ENCODE measurements at places on chromosomes 12 and 14. TPM values are rescaled to one million over a fixed set of nuclear protein-coding genes. Genes with fewer than 3 reads are reported as not detected.

- DNase-seq: peak; percentile 46
These were observed 1.2 kb upstream of the AMIGO2 start for GRCh38 chr12:47080725-47081502.

DNA sequence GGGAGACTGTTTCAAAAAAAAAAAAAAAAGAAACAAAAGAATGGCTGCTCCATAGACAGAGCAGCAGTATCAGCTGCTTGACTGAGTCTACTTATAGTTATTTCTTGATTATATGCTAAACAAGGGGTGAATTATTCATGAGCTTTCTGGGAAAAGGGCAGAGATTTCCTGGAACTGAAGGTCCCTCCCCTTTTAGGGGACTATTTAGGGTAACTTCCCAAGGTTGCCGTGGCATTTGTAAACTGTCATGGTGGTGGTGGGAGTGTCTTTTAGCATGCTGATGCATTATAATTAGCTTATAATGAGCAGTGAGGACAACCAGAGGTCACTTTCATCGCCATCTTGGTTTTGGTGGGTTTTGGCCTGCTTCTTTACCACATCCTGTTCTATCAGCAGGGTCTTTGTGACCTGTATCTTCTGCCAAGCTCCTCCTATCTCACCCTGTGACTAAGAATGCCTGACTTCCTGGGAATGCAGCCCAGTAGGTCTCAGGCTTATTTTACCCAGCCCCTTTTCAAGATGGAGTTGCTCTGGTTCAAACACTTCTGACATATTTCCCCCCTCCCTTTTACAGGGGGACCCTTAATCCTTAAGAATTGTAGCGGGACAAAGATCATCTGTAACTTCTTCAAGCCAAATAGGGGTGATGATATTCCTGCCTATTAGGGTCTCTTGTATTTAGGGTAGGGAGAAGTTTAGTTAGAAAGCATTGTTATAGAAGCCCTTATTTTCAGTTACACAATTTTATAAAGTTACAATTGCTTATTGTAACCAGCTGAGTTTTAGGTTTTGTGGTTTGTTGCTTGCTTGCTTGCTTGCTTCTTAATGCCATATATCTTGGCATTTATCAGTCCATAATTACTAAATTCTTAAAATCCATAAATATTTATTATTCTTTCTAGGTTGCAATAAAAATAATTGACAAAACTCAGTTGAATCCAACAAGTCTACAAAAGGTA is 42.5 kb downstream of the MARK3 start:
- peak; percentile 24 for DNase-seq

- DNase-seq: no peak
These were observed 2.3 kb downstream of the DAZAP2 start for GRCh38 chr12:51240971-51241370.

DNA sequence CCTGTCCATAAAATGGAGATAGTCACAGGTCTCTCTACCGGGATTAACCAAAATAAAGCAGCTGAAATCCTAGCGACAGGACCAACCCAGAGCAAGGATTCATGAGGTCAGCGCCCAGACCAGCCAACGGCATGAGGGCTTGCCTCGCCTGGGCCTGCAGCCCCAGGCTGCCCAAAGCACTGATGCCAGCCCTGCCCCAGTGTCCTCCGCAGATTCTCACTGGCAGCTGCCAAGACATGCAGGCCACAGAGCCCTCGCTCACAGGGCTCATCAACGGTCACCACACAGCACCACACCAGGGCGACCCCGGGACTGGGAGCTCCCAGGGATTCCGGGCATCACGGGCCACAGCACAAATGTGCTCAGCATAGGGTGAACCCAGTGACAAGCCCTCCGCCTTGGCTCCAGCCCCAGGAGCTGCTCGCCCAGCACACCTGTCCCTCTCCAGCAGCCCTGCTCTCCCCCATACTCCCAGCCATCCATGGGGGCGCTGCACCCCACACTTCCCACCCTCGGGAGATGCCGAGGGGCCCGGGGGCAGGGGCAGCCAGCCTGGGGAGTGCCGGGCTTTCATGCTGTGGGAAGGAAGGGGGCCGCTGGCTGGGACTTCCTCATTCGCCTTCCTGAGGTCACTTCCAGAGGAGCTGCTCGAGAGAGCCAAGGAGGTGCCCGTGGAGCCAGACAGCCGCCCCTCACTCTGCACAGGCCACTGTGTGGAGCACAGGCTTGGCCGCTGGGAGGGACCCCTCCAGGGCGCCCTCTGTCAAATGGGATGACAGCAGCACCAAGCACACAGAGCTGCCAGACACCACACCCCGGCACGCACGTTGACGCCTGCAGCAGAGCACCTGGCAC is 14.1 kb downstream of the RAB35 start:
- DNase-seq: no peak

GRCh38 chr12:78185651-78186050 is 355.0 kb downstream of the NAV3 start:
- no peak for DNase-seq

DNA sequence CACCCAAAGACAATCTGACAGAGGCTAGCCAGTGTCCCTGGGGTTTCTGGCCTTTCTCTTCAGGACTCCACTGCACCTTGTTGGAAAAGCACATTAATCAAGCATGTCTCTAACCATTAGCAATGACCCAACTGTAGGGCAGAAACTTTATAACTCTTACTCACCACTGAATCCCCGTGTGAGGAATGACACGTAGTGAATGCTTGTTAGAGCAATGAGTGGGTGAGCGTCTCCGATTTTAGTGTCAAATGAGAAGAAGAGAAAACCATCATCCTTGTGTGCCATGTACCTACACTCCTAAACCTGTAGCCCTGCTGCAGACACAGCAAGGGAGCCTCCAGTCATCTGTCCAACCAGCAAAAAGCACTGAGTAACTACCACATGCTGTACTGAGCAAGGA is 56.5 kb upstream of the GPR68 start:
- DNase-seq: no peak

DNA sequence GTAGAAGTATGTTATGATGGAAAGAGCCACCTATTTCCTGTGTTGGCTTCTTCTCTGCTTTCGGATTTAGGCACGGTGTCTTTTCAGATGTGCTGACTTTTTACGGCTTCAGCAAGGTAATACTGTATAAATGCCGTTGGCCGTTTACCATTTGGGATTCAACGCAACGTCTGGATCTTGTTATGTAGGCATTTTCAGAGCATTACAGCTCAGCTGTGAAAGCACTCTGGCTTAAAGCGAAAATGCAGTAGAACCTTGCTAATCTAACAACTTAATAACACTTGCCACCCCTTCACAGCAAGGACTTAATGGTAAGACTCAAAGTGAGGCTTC is 229.9 kb downstream of the EFCAB11 start:
- peak; percentile 89 for DNase-seq

GRCh38 chr14:56004786-56005185 is 113.4 kb upstream of the PELI2 start:
- DNase-seq: peak; percentile 86

The AQP6 gene
- 0.16 TPM for polyA plus RNA-seq

The OLR1 gene
- polyA plus RNA-seq: 0.56 TPM

The KRT3 gene
- polyA plus RNA-seq: not detected

The LAG3 gene
- polyA plus RNA-seq: 1.0 TPM

The BHLHE41 gene
- 2.3 TPM for polyA plus RNA-seq

The AMN gene
- 0.21 TPM for polyA plus RNA-seq

The C1QL4 gene
- polyA plus RNA-seq: not detected

The MIPOL1 gene
- 5.5 TPM for polyA plus RNA-seq

The TTLL5 gene
- 16.5 TPM for polyA plus RNA-seq

Measured in muscle of leg (tissue), 16 donors.